Stimulated activated CD4-positive, alpha-beta T cell treated with anti-CD3 and anti-CD28 coated beads, Interleukin-1b, Interleukin-23, amount 100 ng/mL, for 48 hours (primary cell): ENCODE measurements at places on chromosomes 7 and 10.

DNA sequence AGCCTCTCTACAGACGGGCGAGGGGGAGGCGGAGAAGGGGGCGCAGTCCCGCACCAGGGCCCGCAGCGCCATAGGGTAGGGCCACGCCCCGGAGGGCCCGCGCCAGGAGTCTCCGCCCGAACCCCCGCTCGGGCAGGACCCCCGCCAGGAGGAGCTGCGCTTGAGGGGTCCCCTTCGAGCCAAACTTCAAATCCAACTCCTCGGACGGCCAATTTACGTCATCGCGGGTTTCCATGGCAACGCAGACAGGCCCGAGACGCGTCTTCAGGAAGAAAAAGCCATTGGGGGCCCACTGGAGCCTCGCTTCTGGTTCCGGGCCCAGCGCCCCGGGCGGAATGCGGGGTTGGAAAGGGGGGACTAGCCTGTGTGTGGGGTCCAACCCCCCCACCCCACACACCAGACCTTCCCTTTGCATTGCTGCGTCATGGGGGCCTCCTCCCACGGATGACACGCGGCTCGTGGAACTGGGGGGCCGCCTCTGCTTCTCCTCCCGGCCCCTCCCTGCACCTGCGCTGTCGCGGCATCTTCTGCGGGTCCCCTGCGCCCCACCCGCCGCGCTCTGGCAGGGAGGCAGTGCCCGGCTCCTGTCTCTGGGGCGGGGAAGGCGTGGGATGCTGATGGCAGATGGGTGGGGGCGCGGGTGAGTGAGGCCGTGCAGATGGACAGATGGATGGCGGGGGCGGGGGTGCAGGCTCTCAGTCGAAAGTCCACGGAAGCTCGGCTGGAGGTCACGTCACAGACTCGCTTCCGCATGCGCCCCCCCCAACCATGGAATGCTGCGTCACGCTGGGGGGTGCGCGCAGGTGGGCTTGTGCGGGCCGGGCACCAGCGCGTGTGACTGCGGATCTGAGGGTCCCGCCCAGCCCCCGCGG lies 1.2 kb downstream of the CALY start:
- DNase-seq, result peak; percentile 74

DNA sequence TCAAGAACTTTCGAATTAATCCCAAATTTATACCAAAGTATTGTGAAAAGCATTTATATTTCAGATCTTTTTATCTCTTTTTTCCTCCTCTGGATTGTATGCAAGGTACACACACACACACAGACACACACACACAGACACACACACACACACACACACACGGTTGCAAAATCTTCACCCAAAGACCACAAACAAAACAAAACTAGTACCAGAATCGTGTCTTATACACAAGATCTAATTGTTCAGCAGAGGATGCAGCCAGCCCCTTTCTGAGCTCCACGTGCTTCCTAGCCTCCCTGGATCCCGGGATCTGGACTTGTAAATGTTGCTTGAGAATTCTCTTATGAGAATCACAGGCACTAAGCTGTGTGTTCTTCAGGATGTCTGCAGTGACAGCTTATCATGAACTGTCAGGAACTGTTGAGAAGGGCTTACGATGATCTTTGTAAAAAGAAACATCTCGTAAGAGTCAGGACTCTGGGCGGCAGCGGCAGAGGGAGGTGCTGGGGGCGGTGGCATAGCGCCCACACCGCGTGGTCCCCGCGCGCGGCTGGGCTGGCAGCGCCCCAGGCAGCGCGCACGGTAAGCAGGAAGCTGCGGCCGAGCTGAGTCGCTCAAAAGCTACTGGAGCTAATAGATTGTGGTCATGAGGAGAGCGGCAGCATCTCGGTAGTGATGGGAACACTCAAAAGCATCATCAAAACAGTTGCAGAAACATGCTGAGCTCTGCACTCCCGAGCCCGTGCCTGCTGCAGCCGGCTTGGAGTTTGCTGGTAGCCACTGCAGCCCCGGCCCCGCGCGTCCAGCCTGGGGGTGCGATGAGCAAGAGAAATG lies 277.6 kb downstream of the GATA3 start:
- DNase-seq, result peak; percentile 85

- DNase-seq, result no peak
Observed at GRCh38 chr10:2223548-2224320, 486.4 kb upstream of the ADARB2 start.

GRCh38 chr7:97026715-97027426 lies 2.2 kb upstream of the DLX5 start:
- DNase-seq, result no peak

- DNase-seq, result no peak
Observed at GRCh38 chr7:76002822-76003221, 8.4 kb upstream of the TMEM120A start.

DNA sequence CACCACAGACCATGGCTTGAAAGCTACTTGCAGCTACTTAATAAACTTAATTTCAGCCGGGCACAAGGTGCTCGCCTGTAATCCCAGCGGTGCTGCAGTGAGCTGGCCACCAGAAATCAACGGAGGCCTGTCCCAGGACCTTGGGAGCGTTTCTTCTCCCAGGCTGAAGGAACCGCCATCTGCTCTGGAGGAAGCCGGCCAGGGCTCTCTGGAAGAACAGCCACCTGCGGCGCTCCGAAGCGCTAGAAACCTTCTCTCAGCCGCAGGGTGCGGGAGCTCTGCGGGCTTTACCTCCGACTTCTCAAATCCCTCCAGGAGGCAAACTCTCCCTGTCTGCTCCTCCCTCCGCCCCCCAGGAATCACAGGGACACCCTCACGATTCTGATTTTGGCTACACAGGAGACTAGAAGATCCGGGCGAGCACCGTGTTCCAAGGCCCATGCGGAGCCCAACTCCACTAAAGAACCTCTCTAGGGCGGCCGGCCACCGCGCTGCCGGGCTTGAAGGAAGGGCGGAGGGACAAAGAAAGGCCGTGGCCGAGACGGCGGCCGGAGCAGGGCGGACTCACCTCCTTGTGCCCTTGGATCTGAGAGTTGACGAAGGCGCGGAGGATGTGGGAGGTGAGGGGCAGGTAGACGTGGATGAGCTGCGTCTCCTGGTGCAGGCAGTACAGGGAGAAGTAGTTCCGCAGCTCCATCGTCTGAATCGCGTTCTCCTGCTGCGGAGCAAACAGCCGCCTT lies 14.4 kb downstream of the NUDT1 start:
- no peak for DNase-seq

- no peak for DNase-seq
Observed at GRCh38 chr10:50400694-50401093, 149.4 kb upstream of the ASAH2 start.

DNA sequence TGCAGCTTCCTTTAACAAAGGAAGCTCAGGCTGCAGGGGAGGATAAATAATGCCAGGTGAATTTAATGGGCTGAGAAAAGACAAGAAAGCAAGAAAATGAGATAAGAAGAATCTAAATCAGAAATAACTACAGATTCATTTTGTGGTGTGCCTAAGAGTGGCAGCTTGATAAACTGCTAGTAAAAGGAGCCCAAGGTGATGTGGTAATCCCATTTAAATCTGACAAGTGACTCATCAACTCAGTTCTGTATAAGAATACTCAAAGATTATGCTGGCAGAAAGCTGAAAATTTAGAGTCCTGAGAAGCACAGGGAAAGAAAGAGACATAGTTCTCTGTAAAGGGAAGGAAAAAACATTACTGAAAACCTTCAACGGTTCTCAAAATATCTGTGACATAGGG lies 109.4 kb upstream of the PDE1C start:
- DNase-seq, result no peak

- no peak for DNase-seq
Observed at GRCh38 chr10:51770709-51771108, 71.3 kb upstream of the CSTF2T start.

- no peak for DNase-seq
Observed at GRCh38 chr7:150569245-150569955, 2.2 kb downstream of the GIMAP4 start.

DNA sequence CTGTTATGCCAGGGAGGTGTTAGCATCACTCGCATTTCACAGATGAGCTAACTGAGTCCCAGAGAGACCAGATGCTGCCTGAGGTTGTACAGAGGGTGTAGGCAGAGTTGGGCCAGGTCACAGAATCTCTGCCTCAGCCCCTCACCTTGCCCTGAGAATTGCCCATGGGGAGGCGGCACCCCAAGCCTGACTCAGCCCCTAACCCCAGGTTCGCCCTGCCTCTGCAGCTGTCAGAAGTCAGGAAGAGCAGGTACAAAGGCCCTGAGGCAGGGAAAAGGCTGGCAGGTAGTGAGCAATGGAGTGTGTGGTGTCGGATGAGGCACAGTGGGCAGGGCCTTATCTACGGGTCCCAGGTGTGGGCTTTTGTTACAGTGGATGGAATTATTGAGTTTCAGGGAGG lies 79.4 kb downstream of the MYL10 start:
- DNase-seq, result no peak

GRCh38 chr7:21305455-21306235 lies 122.2 kb upstream of the SP4 start:
- no peak for DNase-seq

DNA sequence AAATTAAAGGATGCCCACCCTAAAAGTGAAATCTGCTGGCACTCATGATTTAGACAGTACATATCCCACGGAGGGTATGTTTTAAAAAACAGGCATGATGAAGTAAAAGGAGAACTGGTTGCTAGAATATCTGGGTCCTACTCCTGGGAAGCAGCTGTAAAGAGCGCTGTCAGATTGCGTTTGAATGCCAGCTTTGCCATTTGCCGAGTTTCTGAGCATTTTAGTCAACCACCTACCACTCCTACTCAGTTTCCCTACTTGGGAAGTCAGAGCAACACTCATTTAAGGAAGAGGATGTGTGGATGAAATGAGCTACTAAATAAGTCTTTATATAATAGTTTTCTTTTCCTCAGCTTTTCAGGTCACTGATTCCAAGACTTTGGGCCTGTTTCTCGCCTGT lies 1.1 kb upstream of the UMAD1 start:
- DNase-seq, result no peak

DNA sequence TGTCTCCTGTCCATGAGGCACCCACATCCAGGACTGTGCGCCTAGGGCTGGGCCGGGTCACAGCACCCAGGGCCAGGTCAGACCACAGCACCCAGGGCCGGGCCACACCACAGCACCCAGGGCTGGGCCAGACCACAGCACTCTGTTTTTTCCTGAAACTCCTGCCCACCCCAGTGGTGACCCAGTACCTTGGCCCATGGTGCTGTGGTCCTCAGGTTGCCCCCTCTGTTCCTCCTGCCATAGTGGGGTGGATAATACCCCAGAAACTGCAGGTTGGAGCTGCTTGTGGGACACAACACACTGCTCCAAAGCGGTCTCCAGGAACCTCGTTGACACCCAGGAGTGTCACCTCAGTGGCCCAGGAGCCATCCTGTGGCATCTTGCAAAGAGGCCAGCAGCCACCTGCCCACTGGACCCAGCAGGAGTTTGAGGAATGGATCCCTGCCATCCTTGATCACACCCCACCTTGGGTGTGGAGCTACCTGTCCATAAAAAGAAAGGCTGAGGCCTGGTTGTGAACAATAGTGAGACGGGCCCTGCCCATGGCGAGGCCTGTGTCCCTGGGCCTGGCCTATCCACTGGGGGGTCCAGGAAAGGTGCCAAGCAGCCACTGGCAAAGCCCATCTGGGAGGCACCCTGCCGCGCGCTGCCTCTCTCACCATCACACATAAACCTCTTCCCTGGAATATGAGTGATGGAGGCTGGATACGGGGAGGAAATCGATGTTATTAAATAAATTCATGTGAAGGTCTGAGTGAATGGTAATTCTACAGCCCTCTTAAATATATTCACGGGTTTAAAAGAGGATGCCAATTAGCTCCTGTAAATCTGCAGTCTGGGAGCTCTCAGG lies 89.0 kb downstream of the NKX6-2 start:
- DNase-seq, result no peak
